ENCODE measurements at places on chromosomes 5 and 9.

GRCh38 chr5:147464211-147464610 is 45.7 kb downstream of the DPYSL3 start:
- peak; percentile 71 for DNase-seq

DNA sequence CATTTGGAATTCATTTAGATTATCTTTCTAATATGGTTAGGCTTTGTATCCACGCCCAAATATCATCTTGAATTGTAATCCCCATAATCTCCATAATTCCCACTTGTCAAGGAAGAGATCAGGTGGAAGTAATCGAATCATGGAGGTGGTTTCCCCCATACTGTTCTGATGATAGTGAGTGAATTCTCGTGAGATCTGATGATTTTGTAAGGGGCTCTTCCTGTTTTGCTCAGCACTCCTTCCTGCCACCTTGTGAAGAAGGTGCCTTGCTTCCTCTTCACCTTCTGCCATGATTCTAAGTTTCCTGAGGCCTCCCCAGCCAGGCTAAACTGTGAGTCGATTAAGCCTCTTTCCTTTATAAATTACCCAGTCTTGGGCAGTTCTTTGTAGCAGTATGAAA is 527.5 kb upstream of the ARRDC3 start:
- no peak for DNase-seq

DNA sequence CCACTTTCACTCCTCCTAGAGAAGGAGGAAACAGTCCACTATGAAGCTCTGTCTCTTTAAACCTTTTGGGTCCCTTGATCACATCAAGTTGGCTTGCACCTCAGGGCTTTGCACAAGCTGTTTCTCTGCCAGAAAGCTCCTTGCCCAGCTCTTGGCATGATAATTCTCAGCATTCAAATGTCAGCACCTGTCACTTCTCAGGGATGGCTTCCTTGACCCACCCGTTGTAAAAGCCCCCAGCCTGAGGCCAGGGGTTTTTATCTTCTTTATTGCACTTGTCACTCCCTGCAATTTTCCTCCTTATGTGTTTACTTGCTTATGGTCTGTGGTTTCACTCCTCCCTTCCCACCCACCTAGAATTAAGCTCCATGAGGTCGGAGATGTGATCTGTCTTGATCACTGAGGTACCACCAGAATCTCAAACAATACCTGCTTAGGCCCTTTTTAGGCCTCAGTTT is 200.7 kb upstream of the TBC1D2 start:
- no peak for DNase-seq

DNA sequence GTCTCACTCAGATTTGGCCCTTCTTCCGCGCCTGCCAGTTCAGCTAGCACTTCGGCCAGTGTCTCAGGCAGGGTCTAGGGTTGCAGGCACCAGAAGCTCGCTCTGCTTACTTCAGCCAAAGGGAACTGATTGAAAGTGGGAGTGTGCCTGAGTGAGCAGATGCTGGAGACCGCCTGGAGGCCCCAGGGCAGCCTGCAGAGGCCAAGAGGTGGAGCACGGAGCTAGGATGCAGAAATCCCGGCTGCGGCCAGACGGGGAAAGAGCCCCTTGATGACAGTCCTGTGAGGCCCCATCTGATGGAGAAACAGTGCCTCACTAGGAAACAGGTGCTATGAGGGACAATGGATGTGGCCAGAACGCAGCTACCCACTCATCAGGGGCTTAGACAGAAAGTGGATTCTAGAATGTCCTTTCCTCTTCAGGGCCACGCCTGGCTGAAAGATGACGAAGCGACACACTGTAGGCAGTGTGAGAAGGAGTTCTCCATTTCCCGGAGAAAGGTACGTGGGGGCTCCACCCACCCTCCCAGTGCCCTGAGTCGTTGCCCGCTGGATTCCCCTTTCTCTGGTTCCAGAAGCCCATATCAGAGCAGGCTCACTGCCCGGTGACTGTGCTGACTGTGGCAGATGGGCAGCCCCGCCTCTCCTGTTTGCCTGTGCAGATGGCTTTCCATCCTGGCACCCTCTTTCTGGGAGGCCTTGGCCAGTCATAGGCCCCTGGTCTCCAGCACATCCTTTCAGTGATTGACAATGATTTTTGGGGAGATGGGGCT is 16.1 kb downstream of the HNRNPH1 start:
- peak; percentile 44 for DNase-seq

DNA sequence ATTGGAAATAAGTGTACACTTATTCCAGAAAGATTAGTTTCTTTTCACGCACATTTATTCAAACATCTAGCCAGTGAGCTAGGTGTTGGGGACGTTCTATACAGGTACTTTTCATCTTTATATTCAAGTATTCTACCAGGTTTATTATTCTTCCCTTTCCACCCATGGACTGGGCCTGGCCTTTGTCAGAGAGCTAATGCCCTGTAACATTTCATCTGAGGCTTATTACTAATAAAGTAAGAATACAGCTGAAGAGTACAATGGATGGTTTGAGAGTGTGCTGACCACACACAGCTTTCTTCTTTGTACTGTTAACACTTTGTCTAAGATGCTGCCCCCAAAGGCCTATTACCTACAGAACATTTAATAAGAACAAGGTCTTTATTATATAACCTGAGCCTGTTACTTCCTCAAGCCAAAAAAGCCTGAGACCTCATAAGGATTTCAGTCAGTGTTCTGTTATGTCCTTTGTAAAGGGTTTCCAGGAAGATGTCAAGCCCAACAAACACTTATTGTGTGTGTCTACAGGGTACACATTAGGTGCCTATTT is 93.5 kb downstream of the ZNF608 start:
- no peak for DNase-seq

DNA sequence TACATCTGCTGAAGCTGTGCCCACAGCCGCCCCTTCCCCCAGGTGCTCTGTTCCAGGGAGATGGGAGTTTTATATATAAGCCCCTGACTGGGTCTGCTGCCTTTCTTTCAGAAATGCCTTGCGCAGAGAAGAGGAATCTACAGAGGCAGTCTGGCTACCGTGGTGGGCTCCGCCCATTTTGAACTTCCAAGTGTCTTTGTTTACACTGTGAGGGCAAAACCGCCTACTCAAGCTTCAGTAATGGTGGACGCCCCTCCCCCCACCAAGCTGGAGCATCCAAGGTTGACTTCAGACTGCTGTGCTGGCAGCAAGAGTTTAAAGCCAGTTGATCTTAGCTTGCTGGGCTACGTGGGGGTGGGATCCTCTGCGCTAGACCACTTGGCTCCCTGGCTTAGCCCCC is 41.3 kb downstream of the RANBP17 start:
- DNase-seq = no peak

- DNase-seq = no peak
These were observed 36.7 kb downstream of the FABP6 start for GRCh38 chr5:160266044-160266443.

DNA sequence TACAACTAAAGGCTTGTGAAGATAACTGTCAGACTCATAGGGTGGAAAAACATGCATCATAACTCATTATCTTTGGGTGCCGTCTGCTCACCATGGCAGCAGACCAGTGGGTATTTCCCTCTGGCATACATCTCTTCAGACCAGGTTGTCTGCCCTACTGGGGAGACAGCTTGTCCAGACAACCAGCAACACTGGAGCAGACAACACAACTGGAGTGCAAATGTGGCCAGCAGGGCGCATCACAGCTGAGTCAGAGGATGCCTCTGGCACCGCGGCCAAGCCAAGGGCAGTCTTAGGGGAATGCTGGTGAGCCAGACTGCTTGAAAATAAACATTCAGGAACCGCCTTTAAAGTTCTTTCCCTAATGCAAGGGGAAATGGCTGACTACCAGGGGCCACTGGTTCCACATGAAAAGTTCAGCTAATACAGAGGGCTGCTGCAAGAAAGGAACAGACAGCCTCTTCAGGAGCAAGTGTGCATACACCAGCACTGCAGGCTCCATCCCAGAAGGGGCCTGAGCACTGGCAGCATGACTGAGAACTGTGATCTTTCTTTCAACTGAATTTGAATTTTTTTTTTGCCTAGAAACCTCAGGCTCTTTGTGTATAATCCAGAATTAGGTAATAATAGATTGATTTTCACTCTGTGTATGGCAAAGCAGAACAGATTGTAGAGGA is 77.3 kb downstream of the MAMDC2 start:
- DNase-seq = peak; percentile 97

- no peak for DNase-seq
These were observed 49.3 kb downstream of the SPRY4 start for GRCh38 chr5:142275496-142275895.

DNA sequence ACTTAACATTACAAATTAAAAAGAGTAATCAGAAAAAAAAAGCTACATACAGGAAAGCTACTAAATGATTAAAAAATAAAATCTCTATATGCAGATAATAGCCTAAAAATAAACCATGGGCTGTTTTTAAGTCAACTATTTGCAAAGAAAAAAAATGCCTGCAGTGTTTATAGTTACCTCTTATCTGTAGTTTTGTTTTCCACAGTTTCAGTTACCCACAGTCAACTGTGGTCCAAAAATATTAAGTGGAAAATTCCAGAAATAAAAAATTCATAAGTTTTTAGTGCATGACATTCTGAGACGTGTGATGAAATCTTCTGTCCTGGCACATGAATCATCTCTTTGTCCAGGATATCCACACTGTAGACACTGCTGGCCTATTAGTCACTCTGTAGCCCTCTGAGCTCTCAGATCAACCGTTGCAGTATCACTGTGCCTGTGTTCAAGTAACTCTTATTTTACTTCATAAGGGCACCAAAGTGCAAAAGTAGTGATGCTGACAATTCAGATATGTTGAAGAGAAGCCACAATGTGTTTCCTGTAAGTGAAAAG is 59.2 kb downstream of the PRELID2 start:
- DNase-seq = peak; percentile 97

DNA sequence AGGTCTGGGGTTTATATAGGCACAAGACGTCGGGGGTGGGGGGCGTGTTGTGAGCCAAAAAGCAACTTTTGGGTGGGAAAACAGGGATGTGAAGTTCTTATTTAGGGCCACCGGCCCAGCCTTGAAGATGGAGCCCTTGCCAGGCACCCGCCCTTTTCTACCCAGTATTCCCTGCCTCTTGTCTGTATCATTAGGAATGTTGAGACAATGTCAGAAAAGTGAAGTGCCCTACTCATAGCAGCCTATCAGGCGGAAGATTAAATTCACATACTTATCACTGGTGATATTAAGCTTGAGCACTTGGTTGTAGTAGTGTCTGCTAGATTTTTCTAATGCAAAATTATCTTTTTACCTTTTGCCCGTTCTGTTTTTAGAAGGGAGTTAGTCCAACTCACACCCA is 293.5 kb downstream of the CDH10 start:
- DNase-seq = no peak

DNA sequence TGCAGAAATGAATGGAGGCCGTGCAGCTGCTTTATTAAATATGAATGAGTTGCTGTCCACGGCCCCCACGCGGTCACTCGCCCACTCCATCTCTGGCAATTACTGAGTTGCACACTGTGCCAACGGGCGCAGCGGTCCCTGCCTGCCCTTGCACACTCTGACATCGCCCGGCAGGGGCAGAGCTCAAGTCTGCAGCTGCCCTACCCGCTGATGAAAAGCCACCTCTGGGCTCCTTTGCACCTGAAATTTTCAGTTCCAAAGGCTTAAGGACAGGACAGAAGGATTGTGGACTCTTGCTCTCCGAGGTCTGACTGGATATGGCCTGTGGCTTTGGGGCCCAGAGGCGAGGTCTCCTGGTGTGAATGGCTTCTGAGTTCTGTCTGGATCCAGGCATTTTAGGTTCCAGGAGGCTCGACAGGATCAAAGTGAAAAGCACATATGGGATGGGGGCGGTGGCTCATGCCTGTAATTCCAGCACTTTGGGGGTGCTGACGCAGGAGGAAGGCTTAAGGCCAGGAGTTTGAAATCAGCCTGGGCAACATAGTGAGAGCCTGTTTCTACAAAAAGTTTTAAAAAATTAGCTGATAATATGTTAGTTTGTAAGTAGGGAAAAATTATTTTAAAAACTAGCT is 201.8 kb downstream of the PAX5 start:
- DNase-seq = no peak

GRCh38 chr5:65802080-65802479 is 80.1 kb downstream of the NLN start:
- no peak for DNase-seq

GRCh38 chr5:150560401-150561191 is 52.7 kb downstream of the NDST1 start:
- peak; percentile 89 for DNase-seq

DNA sequence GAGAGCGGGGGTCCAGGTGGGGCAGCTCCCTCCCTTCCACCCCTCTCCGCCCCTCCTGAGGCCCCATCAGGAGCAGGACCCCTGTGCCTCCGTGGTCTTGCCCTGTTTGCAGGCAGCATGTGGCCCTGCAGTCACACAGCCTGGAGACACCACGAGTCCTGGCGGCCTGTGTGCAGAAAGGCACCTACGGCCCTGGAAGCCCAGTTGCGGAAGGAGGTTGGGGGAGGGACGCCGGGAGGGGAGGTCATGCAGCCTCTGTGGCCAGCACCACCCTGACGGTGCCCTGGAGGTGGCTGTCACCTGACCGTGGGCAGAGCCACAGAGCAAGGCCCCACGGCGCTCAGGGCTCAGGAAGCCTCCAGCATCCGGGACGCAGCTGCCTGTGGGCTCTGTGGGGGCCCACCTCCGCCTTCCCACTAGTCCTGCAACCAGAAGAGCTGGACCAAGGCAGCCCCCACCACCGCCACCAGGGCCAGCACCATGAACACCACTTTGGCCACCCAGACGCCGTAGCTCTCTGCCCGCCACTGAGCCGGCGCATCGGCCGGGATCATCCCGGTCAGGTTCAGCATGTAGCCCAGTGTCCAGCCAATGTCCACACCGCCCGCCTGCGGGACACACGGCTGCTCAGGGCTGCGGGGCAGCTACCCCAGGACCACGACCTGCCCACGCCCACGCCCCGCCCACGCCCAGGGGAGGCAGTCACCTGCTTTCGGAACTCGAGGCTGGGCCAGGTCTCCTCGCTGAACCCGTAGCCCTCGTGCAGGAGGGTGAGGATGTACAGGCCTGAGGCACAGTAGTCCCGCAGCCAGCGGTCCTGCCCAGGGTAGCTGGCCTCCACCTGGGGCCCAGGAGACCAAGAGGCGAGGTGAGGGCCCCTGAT is 6.4 kb downstream of the ENTPD8 start:
- no peak for DNase-seq

GRCh38 chr5:123450640-123451039 is 27.4 kb upstream of the CEP120 start:
- peak; percentile 68 for DNase-seq

GRCh38 chr5:132808448-132808847 is 4.7 kb upstream of the SOWAHA start:
- DNase-seq = no peak

GRCh38 chr5:2892466-2893000 is 141.1 kb upstream of the IRX2 start:
- no peak for DNase-seq

GRCh38 chr9:24464319-24464951 is 81.3 kb downstream of the IZUMO3 start:
- DNase-seq = peak; percentile 56

GRCh38 chr5:167863883-167864282 is 427.6 kb upstream of the WWC1 start:
- no peak for DNase-seq

- no peak for DNase-seq
These were observed 169.4 kb upstream of the GLRA1 start for GRCh38 chr5:152094060-152094459.

DNA sequence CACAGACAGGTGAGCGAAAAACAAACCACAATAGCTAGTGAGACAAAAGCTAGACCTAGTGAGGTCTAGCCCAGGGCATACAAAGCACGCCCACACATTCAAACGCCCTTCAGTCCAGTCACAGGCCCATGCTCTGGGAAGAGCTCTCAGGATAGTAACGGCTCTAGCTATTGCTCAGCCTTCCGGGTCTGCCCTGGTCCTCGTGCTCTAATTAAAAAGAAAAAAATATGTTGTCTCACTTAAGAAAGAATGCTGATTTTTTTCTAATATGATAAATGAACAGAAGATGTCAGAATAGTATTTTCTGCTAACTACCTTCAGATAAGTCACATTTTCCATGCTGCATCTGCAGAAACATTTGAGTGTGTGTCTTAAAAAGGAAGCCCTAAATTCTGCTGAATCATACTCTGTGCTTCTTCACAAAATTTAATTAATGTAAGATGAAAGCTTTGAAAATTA is 94.5 kb downstream of the PLPP1 start:
- peak; percentile 69 for DNase-seq
